ENCODE measurements at places on chromosomes 5 and 9.

DNA sequence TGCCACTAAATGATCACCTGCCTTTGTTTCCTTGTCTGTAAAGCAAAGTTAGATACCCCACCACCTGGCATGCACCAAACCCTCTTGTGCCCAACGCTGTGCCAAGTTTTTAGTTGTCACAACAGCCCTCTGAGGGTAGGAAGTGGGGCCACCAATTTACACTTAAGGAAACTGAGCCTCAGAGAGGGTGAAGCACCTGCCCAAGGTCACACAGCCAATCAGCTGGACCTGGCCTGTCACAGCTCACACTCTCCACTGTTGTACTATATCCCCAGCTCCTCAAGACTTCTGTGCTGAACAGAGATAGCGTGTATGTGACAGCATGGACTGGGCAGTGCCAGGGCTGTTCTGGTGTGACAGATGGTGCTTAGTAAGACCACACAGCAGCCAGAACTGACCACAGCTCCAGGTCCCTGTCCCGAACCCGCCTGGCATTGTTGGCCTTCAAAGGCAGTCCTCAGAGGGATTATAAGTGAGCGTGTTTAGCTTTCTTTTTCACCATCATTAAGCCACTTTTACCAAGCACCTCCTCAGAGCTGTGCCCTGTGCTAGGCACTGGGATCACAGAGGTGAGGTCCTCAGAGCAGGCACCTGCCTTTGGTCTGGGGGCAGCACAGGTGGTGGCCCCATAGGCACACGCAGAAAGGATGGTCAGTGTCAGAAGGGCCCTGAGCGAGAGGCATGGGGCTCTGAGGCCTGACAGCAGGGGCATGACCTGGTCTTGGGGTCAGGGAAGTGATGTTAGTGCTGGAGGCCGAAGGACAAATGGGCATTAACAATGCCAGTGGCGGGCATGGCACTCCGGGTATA, 71.1 kb downstream of the COL27A1 start:
- no peak for DNase-seq

- DNase-seq: peak; percentile 100
Observed at GRCh38 chr5:169161022-169161680, 139.8 kb downstream of the SLIT3 start.

DNA sequence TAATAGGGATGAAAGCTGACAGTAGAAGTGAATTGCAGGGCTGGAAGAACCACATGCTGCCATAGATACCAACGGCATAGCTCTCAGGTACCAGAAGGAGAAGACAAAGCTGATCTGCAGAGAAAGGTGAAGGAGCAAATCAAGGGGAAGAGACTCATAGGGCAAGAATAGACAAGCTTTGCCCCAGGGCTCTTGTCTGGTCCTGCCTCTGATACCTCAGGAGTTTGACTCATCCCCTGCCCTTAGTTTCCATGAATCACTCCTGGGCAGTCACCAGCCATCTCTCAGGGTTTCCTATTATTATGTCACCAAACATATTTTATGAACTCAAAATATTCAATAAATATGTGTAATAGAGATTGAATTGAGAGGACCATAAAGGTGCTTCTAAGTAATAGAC, 800.9 kb downstream of the DNAH5 start:
- no peak for DNase-seq

GRCh38 chr9:79630521-79631403, 59.0 kb downstream of the TLE4 start:
- no peak for DNase-seq

- no peak for DNase-seq
Observed at GRCh38 chr9:88976890-88977257, 14.4 kb upstream of the S1PR3 start.

DNA sequence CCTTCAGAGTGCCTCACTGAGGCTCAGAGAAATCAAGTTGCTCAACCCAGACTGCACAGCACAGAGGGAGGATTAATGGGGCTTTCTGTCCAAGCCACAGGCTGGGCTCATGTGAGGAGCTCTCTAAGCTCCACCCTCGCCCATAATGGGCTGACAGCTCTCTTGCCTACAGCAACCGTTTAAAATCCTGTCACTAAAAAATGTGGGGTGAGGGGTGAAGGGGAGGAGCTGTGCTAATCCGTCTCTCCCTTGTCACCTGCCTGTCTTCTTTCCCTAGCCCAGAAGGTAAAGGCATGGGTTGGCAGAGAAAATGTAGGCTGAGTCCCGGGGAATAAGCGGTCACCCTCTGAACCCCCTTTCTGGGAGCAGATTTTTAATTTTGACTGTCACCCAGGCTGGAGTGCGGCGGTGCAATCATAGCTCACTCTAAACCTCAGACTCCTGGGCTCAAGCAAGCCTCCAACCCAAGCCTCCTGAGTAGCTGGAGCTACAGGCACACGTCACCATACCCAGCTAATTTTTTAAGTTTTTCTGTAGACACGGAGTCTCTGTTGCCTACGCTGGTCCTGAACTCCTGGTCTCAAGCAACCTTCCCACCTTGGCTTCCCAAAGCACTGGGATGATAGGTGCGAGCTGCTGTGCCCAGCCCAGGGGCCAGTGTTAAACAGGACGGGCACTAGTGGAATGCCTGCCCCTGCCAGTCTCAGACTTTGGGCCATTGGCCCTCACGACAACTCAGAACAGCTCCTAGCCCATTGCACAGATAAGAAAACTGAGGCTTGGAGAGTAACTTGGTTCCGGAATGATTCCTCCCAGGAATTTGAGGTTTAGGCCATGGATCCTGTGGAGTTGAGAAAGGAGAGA, 89.5 kb downstream of the LMX1B start:
- peak; percentile 68 for DNase-seq

GRCh38 chr5:123907349-123907748, 395.4 kb downstream of the CSNK1G3 start:
- DNase-seq: no peak

- peak; percentile 23 for DNase-seq
Observed at GRCh38 chr9:96500696-96501632, 51.0 kb downstream of the HABP4 start.

- no peak for DNase-seq
Observed at GRCh38 chr9:86238861-86239770, 20.3 kb downstream of the C9orf153 start.

- peak; percentile 56 for DNase-seq
Observed at GRCh38 chr9:91558879-91559278, 135.2 kb upstream of the NFIL3 start.

- DNase-seq: no peak
Observed at GRCh38 chr5:156534085-156534484, 207.1 kb downstream of the SGCD start.

- DNase-seq: peak; percentile 91
Observed at GRCh38 chr5:56088967-56089829, 94.4 kb upstream of the IL6ST start.

DNA sequence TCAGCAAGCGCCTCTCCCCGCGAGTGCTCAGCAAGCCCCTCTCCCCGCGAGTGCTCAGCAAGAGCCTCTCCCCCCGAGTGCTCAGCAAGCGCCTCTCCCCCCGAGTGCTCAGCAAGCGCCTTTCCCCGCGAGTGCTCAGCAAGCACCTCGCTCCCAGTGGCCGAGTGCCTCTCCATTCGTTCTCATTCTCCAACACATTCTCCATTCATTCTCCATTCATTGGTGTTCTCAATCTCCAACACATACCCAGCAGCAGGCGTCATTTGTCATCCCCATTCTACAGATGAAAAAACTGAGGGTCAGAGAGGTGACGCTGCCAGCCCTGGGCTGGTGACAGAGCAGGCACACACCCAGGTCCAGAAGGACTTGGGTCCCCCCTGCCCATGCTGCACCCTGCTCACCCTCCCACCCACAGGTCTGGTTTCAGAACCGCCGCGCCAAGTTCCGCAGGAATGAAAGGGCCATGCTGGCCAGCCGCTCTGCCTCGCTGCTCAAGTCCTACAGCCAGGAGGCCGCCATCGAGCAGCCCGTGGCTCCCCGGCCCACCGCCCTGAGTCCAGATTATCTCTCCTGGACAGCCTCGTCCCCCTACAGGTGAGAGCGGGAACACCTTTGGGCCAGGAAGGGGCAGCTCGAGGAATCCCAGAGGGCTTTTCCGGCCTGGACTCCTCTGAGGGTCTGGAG, 32.5 kb downstream of the PTGES start:
- no peak for DNase-seq

- peak; percentile 39 for DNase-seq
Observed at GRCh38 chr5:38226091-38226490, 32.3 kb upstream of the EGFLAM start.

DNA sequence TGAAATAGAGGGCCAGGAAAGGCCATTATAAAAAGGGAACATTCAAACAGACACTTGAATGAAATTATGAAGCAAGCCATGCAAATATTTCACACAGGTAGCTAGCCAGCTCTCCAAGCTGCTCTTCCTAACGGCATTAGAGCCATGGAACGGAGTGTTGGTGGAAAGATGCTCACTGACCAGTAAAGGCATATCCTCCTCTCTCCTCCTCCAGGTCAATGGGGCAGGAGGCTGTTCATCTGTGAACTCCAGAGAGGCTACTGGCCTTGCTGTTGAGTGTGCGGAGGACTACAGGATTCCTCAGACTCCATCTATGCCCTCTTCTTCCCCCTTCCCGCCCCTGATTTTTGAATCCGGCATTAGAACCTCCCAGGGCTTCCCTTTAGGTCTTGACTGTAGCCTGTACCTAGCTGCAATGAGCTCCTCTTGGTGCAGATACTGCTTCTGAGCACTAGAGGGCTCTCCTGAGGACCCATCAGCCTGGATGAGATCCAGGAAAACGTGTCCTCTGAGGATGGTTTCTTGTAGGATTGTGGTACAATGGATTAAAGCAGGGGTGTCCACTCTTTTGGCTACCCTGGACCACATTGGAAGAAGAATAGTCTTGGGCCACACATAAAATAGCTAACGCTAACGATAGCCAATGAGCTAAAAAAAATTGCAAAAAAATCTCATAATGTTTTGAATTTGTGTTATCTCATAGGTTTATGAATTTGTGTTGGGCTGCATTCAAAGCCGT, 162.2 kb downstream of the SREK1 start:
- DNase-seq: peak; percentile 53

DNA sequence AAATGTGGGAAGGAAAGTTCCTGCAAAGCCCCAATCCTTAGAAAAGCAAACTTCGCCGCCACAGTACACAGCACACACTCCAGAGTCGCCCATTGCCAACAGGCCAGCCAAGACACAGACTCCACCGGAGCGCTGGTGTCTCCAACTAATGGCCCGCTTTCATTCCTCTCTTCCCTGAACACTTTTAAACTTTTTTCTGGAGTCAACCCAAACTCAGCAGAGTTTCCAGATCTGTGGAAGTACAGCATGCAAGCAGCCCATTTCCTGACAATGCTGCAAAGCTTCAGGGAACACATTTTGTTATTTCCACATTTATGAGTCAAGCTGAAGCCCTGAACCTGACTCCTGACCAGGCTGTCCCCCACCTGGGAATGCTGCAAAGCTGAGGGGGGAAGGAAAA, 351.9 kb downstream of the NFIB start:
- DNase-seq: no peak

DNA sequence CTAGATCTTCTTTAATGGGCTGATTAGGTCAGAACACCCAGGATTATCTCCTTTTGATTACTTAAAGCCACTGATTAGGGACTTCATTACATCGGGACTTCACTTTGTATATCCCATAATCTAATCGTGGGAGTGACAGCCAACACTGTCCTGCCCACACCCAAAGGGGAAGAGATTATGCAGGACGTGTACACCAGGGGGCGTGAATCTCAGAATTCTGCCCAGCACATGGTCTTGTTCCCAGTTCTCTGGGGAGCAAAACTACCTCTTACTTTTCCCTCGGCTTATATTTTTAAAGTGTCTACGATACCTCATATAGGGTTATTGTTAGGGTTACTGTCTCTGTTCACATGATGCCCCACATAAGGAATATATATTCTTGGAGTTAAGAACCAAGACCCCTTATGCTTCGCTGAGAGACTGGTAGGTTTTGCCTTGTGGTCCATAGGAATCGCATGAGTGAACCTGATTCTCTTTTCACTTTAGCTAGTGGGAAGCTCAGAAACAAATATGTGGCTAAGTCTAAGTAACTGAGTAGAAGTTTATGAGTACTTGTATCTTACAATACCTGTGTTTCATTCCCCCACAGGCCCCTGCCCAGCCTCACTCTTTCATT, 192.7 kb downstream of the GNA14 start:
- peak; percentile 21 for DNase-seq

- peak; percentile 98 for DNase-seq
Observed at GRCh38 chr9:112050544-112051475, 124.3 kb downstream of the SUSD1 start.

GRCh38 chr5:95641741-95642220, 4.8 kb upstream of the RFESD start:
- peak; percentile 99 for DNase-seq

DNA sequence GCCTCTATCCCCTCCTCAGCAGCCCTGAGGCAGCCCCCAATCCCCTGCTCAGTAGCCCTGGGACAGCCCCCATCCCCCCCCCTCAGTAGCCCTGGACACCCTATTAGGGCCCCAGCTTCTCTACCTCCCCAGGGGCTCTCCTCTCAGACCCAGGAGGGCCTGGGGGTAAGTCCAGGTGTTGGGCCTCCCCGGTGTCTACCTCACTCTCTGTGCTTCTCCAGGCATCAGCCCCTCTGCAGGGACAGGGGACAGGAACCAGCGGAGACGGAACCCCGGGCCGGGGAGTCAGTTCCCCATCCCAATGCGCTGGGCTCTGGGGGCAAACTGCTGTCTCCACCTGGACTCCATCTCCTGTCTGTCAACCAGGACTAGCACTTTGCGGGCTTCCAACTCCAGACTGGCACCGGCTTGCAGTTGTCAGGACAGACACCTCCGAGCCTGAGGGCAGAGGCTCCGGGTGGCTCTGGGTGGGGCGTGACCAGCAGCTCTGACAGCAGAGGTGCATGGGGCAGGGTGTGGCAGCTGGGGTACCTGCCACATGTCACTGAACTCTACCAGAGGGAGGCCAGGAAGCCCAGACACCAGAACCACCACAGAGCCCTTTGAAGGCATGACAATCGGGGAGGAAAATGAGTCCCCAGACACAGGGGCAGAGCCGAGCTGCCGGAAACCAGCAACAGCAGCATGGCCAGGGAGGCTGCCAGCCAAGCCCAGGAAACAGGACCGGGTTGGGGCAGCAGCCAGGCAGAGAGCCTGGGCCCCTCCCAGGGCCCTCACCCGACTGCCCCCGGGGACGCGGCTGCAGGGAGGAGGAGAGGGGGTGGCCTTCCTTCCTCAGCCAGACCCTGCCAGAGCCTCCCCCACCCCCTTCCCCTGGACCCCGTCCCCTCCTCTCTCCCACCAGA, 17.7 kb upstream of the UBAC1 start:
- DNase-seq: no peak

GRCh38 chr5:5480481-5481111, 58.1 kb downstream of the ICE1 start:
- no peak for DNase-seq
